Skeletal muscle tissue (tissue), 5 donors: ENCODE measurements at places on chromosomes 7 and 10. TPM values are rescaled to one million over a fixed set of nuclear protein-coding genes. Genes with fewer than 3 reads are reported as not detected.

CACNB2 gene
- total RNA-seq, result 4.2 TPM

DLX5 gene
- not detected for total RNA-seq

PNLIP gene
- 1.0 TPM for total RNA-seq

GALNT17 gene
- 24.5 TPM for total RNA-seq

ZNF727 gene
- under 0.01 TPM for total RNA-seq

LIPM gene
- under 0.01 TPM for total RNA-seq

PITRM1 gene
- total RNA-seq, result 44.9 TPM

CFAP69 gene
- 2.6 TPM for total RNA-seq

MYPN gene
- total RNA-seq, result 57.4 TPM

GRID2IP gene
- not detected for total RNA-seq

WDR86 gene
- 4.7 TPM for total RNA-seq

GPNMB gene
- total RNA-seq, result 49.6 TPM

RHOBTB1 gene
- 29.2 TPM for total RNA-seq

WNT16 gene
- 1.0 TPM for total RNA-seq

IMPDH1 gene
- total RNA-seq, result 10.4 TPM

ARL4A gene
- 35.5 TPM for total RNA-seq

OR2A5 gene
- total RNA-seq, result not detected

AS3MT gene
- 6.8 TPM for total RNA-seq

MKRN1 gene
- total RNA-seq, result 87.2 TPM

DDC gene
- 0.52 TPM for total RNA-seq

STEAP1B gene
- 4.7 TPM for total RNA-seq

DENND11 gene
- 11.5 TPM for total RNA-seq

NXPH1 gene
- not detected for total RNA-seq

HMX3 gene
- not detected for total RNA-seq

ELFN1 gene
- 1.6 TPM for total RNA-seq

PTPRZ1 gene
- total RNA-seq, result 4.7 TPM

AQP1 gene
- 67.8 TPM for total RNA-seq

CYP26C1 gene
- total RNA-seq, result not detected

MSMB gene
- not detected for total RNA-seq

AMZ1 gene
- under 0.01 TPM for total RNA-seq

GPR22 gene
- under 0.01 TPM for total RNA-seq

UCN3 gene
- total RNA-seq, result not detected

NPC1L1 gene
- not detected for total RNA-seq

AMPH gene
- 9.4 TPM for total RNA-seq

ZNF853 gene
- total RNA-seq, result 12.0 TPM

ELOVL3 gene
- total RNA-seq, result not detected

ANTXRL gene
- not detected for total RNA-seq

ANKRD2 gene
- 8.9 TPM for total RNA-seq
